ENCODE measurements at places on chromosomes 1 and 21.

DNA sequence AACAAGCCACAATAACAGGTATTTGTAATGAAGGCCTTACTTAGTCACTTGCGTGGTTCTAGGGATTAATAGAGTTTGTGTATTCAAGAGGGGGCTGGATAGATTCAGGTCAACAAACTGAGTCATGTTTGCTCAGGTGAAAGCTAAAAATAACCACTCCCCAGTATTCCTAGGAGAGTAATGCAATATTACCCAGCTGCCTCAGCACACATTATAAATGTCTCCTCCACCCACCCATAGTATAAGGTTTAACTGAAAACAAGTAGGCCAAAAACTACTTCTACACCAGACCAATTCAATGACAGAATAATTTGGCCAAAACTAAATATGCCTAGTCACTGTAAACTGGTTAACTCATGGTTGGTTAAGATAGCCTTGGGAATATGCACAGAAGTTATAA is 34.4 kb downstream of the WLS start:
- DNase-seq = no peak

DNA sequence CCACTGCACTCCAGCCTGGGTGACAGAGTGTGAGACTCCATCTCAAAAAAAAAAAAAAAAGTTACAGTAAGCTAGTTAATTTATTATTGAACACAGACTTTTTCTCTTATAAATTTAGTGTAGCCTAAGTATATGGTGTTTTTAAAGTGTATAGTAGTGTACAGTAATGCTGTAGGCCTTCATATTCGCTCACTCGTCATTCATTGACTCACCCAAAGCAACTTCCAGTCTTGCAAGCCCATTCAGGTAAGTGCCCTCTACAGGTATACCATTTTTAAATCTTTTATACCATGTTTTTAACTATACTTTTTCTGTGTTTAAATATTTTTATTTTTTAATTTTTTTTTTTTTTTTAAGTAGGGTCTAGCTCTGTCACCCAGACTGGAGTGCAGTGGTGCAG is 12.1 kb downstream of the POU2F1 start:
- DNase-seq = no peak

DNA sequence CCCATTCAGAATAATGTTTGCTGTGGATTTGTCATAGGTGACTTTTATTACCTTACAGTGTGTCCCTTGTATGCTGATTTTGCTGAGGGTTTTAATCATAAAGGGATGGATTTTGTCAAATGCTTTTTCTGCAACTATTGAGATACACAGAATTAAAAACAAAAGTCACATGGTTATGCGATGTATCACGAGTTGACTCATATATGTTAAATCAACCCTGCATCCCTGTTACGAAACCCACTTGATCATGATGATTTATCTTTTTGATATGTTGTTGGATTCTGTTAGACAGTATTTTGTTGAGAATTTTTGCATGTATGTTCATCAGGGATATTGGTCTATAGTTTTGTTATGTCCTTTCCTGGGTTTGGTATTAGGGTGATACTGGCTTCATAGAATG is 10.7 kb upstream of the OR2T34 start:
- no peak for DNase-seq

GRCh38 chr1:56774067-56774609 is 45.1 kb downstream of the FYB2 start:
- no peak for DNase-seq

DNA sequence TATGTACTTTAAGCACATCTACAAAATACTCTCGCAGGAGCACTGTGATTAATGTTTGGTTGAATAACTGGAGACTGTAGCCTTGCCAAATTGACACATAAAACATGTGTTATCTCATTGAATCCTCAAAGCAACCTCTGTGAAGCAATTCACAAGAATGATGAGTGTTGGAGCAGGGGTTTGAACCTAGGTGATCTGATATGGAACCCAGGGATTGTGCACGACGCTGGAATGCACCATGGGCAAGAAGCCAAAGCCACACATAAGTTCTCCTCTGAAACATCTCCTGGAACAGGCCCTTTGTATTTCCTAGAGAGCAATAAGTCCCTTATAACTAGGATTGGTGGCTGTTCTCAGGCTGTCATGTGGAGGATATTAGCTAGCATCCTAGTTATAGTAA is 124.6 kb upstream of the IVNS1ABP start:
- no peak for DNase-seq

DNA sequence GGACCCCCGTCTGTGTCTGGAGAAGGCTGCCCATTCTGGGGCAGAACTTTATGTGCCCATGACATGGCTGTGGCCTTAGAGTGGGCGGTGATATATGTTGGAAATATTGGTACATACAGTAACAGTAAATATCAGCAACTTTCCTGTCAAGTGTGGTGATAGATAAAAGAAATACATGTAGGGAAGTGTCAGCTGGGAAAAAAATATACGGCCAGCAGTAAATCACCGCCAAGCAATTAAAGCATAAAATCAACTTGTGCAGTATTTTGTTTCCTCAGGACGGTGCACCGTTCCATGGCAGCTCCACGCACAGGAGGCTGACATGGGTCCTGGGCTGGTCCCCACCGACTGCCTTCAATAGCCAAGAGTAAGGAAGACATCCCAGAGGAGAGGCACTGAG is 27.4 kb downstream of the LHX4 start:
- no peak for DNase-seq

- no peak for DNase-seq
These were observed 102.7 kb upstream of the DPH5 start for GRCh38 chr1:101128211-101128727.

DNA sequence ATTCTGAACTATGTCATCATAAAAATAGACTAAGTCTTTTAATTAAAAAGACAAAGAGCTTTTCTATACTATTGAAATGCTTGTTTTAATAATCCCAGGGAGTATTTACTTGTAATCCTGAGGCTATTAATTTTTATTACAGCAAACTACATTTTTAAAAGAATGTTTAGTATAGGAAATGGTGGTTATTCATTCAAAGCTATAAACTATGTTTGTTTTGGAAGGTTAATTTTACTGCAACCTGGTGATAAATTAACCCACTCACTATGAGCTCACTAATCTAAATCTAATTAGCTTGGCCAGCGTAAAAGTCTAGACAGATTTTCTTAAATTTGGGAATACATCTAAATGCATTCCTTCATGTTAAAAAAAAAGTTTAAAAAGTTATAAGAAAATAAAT is 13.8 kb upstream of the EYA3 start:
- DNase-seq = no peak

DNA sequence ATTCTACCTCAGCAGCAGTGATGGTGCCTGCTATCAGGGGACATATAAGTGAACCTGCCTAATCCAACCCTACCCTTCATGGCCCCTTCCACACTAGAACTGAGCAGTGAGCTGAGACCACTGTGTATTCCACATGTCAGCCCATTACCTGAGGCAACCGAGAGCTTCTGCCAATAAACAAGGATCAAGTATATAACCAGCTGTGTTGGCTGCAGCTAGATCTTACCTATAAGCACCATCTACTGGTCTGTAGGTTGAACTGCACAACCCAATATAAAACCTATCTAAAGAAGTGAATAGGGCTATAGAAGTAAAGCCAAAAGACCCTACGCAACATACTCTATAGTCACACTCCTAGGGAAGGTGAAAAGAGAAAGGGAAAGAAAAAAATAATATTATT is 376.9 kb downstream of the HHIPL2 start:
- DNase-seq = peak; percentile 26

- no peak for DNase-seq
These were observed 1023.2 kb downstream of the KCNT2 start for GRCh38 chr1:195584870-195585624.

DNA sequence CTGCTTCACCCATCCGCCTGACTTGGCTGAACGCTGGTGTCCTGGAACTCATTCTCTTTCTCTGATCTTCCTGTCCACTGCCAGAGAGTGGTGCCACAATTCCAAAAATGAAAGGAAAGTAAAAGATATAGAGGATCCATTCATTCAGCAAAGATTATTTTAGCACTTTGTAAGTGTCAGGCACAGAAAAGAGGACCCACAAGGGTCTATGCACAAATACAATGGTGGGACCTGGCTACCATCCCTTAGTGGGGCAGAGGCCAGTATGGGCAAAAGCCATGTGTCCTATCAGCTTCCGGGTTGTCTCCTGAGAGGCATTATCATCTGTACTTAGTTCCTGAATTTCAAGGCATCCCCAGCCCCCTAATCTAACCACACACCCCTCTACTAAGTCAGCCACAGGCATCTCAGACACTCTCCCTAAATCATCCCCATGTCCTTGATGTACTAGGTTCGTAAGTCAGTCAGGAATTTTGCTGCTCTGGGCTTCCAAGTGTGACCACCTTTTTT is 19.0 kb downstream of the SSR2 start:
- no peak for DNase-seq

Data from right hindlimb (tissue), 1 donor.